NCI-H1092 (cell line): ENCODE measurements at places on chromosomes 3 and 15.

DNA sequence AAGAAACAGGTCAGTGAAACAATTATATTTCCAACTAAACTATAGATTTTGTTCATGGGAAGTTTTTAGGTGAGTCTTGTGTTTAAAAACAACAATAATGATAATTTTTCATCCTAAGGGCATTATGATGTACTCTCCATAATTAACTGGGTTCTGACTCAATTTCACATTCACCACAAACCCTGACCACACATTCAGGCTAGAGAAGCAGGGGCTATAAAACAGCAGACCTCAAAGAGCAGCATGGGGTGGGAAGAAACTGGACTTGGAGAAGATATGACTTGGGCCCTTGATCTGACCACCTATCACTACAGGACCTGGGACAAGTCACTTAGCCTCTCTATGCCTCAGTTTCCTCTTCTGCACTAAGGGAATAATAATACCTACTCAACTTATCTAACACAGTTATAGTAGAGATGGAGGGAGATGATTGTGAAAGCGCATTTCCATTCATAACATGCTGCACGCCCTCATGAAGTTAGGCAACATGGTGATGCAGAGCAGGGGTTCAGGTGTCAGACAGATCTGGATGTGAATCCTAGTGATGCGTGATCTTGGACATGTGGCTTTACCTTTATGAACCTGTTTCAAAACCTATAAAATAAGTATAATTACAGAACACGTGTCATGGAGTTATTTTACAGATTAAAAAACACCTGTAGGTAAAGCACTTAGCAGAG is 63.0 kb upstream of the ACP3 start:
- no peak for DNase-seq

DNA sequence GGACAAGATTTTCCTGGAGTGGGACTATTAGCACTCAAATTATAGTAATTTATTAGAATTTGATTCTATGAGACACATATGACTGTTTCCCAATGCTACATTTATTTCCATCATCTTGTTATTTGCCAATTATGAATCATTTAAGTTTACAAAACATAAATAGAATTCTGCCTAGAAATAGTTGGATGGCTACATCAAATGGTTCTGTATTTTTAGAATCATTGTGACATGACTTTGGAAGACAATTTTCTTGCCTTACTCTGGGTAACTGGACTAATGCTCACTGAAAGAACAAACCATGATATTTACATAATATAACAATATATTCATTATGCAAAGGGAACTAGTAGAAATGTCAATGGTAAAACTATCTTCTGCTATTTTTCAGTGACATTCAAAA is 173.5 kb downstream of the ZIC1 start:
- no peak for DNase-seq

GRCh38 chr3:46578973-46579755 is 13.1 kb upstream of the LRRC2 start:
- no peak for DNase-seq

GRCh38 chr3:35223632-35224394 is 415.5 kb upstream of the ARPP21 start:
- no peak for DNase-seq

DNA sequence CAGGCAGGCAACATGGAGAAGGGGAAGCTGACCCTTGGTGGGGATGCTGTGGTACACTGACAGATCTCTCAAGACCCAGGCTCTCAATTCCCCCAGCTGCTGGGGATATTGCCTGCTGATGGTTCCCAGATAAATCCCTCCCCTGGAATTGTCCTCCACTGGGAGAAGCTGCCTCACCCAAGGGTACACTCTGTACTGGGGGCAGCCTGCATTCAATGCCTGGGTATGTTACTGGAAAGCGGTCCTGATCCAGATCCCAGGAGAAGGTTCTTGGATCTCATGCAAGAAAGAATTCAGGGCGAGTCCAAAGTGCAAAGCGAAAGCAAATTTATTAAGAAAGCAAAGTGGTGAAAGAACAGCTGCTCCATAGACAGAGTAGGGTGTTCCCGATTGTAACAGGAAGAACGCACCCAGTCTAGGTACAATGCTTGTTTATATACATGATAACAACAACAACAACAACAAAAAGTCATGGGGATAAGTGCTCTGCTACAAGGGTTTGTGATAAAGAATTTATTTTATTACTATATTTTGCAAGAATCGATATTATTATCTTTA is 591.5 kb upstream of the ADAMTS9 start:
- no peak for DNase-seq

DNA sequence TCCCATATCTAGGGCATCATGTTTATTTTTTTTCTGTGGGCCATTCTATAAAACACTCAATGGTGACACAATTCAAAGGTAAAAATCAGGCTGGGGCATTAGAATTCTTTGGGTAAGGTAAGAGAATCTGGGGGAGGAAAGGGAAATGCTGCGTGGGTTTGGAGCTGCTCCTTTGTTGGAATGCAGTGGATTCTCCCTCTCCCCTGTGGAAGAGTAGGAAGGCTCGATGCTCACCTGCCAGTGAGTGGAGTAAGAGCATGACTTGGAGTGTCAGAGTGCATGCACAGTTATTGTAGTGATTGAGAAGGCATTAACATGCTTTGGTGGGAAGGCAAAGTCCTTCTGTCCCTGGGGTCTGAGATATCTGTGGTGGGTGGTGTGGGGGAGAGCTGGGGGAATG is 280.0 kb downstream of the PDCD6IP start:
- DNase-seq: no peak

- no peak for DNase-seq
Measured at GRCh38 chr15:93221759-93222158, 132.7 kb upstream of the RGMA start.

DNA sequence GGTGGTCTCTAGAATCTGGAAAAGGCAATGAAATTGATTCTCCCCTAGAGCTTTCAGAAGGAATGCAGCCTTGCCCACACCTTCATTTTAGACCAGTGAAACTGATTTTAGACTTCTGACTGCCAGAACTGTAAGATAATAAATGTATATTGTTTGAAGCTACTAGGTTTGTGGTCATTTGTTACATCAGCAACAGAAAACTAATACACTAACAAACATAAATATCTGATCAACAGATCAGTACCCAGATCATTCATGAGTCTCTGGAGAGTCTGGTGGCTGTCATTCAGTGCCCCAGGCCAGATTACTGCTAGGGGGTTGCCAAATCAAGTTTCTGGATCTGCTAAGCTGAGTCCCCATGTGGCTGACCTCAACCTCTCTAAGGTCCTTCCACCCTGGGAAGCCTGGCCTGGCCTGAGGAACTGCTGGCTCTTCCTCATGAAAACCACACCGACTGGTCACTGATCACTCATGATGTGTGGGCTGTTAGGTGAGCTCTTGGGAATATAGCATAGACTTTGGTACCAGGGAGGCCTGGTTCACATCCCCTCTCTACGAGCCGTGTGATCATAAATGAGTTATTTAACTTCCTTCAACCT is 11.1 kb upstream of the LACTB start:
- no peak for DNase-seq

DNA sequence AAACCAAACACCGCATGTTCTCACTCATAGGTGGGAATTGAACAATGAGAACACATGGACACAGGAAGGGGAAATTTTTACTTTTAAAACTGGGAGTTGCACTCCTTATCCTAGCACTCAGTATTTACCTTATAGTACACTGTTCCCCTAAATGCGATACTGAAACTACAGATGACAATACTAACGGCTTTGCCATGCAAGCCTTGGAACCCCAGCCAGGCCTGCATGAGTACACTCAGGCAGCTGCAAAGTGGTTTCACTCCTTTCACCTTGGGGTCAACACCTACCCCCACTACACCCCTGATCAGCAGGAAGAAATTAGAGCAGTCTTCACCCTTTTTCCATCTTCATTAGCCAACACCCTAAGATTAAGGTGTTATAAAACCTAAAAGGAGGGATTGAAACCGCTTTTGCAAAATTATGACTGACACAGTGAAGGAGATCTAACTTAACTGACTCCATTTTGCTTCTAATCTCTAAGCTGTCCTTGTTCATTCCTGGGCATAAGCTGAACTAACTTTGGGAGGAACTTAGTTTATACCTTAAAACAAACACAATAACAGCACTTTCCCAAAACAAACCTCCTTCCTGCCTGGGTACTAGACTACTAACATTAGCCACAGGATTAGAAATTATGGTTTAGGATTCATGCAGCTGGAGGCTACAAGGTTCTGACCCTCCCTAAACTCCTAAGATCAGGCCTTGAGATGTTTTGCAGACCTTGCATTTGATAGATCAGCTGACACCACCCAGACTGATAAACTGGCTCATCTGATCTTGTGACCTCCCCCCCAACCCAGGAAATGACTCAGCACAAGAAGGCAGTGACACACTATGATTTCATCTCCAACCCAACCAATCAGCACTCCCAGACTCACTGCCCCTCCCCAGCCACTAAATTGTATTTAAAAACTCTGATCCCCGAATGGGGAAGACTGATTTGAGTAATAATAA is 452.1 kb upstream of the PPP2R3A start:
- DNase-seq: no peak

DNA sequence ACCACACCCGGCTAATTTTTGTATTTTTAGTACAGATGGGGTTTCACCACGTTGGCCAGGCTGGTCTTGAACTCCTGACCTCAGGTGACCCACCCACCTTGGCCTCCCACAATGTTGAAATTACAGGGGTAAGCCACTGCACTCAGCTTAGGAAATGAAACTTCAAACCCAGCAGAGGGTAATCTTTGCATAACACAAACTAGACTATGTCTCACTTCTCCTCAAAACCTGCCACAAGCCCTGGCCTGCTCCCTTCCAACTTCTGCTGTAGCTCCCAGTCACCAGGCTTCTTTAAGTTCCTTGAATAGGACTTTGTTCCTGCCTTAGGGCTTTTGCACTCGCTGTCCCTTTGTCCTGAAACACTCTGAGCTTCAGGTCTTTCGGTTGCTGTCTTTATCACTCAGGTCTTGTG is 39.2 kb upstream of the SEMA4B start:
- no peak for DNase-seq

DNA sequence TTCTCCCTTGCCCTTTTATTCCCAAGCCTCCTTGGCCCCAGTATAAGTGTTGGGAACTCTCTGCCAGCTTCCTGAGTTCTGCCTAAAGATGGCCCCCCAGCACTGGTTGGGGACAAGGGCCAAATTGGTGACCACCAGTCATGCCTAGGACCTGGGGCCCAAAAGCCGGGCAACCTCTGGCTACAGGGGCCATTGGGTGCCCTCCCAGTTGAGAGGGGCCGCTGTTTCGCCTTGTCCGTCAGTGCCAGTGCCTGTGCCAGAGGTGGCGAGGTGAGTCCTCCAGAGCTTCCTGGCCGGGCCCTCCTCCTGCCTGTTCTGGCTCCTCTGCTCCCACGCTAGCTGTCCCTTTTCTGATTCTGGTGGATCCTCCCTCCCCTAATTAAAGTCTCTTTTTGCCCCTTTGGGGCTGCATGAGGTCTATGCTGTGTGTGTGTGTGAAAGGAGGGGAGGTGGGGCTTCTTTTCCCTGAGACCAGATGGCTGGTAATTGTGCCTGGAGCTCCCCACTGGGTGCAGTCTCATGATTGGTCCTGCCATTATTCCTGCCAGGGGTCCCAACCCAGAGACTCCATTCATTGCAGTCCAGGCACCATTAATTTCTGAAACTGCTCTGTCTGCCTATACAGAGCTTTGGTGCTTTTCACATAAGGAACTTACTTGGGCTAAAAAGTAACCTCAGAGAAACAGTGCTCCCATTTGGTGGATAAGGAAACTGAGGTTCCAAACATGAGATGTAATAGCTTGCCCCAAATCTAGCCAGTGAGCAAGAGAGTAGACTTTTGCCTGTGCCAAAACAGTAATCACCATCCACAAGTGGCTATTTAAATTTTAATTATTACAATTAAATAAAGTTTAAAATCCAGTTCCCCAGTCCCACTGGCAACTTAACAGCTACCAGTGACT is 3.1 kb upstream of the TTLL3 start:
- DNase-seq: no peak

DNA sequence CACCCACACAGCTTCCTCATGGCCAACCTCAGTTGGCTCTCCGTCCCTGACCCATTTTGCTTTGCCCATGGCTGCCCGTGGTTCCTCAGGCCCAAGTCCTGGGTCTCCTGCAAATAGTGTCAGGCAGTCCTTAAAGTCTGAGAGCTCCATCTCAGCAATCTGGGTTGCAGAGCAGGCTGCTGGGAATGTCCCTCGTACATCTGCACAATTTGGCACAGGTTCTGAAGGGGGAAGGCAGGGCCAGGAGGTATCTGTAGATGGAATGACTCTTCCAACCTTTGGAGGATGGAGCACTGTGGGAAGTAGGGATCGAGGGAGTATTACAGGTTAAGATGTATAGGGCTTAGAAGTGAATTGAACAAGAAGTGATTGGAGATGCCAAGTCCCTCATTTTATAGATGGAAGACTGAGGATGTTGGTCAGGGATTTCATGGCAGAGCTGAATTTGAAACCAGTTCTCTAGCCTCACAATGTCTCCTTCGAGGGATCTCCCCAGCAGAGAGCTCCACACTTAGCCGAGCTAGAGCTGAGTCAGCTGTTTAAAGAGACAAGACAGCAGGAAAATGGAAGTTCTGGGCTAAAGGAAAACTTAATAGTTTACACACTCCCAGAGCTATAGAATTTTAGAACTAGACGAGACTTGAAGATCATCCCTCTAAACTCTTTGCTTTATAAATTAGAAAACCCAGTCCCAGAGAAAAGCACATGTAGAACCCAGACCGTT is 9.2 kb downstream of the CKMT1A start:
- no peak for DNase-seq

- no peak for DNase-seq
Measured at GRCh38 chr15:55858661-55859060, 115.7 kb upstream of the PRTG start.

GRCh38 chr3:19392150-19392549 is 243.8 kb downstream of the KCNH8 start:
- no peak for DNase-seq

- no peak for DNase-seq
Measured at GRCh38 chr3:37590328-37591079, 271.2 kb upstream of the CTDSPL start.

DNA sequence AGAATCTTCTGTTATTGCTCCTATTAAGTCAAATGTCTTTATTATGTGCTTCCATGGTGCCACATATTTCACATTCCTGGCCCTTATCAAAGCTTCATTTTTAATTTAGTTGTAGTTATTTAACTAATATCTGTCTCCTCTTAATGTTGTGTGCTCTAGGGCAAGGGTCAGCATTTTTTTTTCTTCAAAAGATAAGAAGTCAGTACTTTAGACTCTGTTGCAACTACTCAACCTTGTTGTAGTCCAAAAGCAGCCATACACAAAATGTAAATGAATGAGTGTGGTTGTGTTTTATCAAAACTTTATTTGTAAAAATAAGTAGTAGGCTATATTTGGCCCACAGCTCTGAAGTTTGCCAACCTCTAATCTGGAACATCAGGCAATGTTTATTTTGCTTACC is 394.7 kb upstream of the CBLB start:
- DNase-seq: no peak
